Brain (organoid and tissue), 16 donors: ENCODE measurements at places on chromosomes 4 and X.

DNA sequence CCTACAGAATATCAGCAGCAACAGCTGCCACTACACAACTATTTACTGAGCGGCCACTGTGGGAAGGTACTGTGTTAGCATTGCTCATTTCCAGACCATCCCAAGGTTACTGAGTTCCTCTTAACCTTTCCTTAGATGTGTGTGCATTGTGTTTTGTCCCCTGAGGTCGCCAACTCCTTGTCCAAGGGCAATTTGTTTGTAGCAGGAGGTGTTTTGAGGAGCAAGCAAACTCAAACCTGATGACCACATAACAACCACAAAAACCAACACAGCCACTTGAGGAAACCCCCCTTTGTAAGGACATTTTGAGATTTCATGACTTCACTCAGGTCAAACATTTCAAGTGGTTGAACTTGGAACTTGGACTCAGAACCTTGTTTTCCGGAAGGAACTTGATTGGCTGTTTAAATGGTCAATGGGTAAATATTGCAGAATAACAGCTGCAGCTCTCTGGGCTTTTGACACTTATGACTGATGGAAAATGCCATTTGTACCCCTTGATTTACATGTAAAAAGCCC is 122.3 kb downstream of the MID1IP1 start:
- DNase-seq = no peak

DNA sequence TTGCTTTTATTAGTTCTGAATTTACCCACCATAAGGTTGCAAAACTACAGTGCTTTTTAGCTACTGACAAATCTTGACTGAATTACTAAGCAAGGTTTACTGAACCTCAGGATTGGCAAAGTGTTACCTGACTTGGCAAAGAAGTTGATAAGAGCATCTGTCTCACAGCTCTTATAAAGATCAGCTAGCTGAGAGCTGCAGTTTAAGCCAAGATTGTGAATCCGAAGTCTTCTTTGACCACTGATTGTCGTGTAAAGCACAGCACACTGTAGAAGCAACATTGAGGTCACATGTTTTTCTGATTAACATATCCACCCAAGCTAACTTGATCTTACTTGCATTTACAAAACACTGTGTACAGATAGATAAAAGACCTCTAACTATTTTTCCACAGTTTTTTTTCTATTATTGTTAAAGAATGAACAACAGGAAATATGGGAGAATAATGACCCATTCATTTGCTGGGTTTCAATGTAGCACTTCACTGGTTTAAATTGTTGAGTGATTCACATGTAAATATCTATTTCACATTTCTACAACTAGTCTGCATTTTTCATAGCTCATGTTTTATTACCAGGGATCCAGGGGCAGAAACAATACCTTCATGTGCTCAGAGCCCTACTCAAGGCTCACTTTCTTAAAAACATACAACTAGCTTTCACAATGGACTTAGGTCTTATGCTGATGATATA is 54.0 kb downstream of the METTL14 start:
- no peak for DNase-seq

GRCh38 chrX:87299563-87300160 is 217.9 kb upstream of the KLHL4 start:
- DNase-seq = peak; percentile 66

DNA sequence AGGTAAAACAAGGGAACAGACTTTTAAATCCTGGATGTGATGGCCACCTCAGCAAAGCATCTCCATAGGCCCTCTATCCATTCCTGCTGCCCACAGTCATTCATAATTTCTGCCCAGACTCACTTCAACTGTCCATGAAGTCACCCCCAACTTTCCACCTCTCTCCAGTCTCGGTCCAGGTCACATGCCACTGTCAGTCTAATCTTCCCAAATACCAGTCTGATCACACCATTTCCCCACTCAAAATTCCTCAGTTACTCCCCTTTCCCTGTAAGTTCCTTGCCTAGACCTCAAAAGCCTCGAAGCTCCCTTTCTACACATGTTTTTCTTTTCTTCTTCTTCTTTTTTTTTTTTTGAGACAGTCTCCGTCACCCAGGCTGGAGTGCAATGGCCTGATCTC is 51.2 kb upstream of the HOPX start:
- DNase-seq = no peak

DNA sequence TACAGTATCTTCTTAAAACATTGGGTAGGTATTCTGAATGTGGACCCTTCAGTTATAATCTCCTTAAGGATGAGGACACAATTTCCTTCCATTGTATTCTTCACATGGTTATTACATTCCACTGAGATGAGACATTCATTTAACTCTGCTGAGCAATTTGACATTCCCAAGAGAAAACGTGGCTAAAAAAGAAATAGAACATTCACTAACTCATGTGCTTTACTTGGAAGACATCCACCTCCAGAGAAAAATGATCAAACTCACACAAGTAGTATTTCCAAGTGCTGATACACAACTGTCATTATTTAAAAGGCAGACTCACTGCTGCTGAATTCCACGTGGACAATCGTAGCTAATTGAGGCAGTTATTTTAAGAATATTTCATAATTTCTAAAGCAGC is 227.9 kb upstream of the ANKRD50 start:
- no peak for DNase-seq

- DNase-seq = no peak
These were observed 5.1 kb upstream of the FAM184B start for GRCh38 chr4:17786567-17786966.

DNA sequence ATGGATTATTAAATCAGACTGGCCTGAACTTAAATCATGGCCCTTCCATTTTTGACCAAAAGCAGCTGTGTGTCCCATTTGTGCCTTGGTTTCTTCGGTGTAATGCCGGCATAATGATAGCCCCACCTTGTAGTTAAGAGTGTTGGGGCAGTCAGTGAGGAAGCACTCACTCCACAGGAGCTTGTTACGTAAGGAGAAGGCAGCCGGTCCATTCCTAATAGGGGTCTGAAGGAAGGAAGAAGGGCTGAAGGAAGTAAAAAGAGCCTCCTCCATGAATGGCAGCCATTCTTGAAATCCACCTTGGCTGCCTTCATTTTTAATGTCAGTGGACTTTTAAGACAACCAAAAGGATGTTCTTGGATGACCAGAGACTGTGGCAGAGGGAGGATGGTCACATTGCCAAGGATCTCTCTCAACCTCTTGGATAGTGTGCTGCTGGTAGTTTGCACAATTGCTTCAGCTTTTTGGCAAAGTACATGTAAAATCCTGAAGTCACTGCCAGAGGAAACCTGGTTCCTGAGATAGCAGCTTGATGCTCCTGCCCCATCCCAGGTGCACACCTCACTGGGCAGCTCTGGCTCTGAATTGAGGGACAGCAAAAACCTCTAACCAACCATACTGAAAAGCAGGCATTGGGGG is 113.5 kb downstream of the PTTG2 start:
- DNase-seq = no peak

- DNase-seq = peak; percentile 76
These were observed at the start of gene POU4F2 for GRCh38 chr4:146638786-146639505. Gene POU4F2 (plus strand): TSS chr4:146638893. CDS start chr4:146639141, 248 bp downstream.

GRCh38 chr4:125140966-125141495 is 173.7 kb upstream of the FAT4 start:
- no peak for DNase-seq

GRCh38 chr4:74133786-74134499 is 24.0 kb upstream of the MTHFD2L start:
- peak; percentile 75 for DNase-seq

- no peak for DNase-seq
These were observed 170.1 kb downstream of the CEP135 start for GRCh38 chr4:56118845-56119244.

DNA sequence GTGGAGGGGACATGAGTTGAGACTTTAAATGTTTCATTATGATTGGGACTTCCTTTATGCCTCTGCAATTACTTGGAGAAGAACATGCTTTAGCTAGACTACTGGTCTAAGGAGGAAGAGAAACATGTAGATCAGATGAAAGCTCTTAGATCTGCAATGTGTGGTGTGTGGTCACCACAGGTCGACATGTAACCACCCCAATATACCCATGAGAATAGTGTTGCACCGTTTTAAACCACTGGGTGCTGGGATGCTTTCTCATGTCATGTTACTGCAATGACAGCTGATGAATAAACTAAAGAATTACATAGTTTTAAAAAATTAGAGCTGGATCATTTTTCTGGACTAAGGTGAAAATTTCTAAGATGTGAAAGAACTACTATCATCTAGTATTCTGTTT is 1039.7 kb downstream of the RAPGEF2 start:
- no peak for DNase-seq

GRCh38 chr4:91837608-91838029 is 466.1 kb upstream of the GRID2 start:
- no peak for DNase-seq

DNA sequence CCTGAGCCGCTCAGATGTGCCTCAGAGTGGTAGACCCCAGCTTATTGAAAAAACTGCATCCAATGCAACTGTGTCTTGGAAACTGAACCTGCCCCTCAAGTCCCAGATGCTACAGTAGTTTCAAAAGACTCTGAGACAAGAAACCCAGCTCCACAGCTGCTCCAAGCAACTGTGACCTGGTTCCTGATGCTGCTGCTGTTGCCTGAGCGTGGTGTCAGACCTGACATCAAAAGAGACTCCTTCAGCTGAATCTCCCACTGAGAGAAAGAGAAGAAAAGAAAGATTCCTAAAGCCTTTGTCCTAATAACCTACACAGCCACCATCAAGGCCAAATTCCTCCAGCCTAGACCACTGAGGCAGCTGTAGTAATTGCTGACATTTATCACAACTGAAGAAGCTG is 630.1 kb downstream of the STIM2 start:
- no peak for DNase-seq

GRCh38 chrX:67289055-67289499 is 254.7 kb upstream of the AR start:
- DNase-seq = no peak

DNA sequence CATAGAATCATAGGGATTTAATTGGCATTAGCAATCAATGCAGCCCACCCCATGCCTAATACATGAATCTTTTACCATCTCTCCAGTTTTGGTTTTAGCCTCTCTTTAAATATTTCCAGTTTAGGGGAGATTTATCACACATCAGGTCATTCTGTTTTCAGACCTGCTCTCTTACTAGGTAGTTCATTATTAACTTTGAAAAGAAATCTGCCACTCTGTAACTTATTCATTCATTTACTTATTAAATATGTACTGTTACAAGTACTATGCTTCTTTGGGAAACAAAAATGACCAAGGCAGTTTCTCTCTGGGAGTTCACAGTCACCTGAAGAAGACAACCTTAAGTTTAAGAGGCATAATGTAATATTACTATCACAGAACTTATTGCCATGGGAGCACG is 62.1 kb downstream of the USO1 start:
- DNase-seq = no peak

DNA sequence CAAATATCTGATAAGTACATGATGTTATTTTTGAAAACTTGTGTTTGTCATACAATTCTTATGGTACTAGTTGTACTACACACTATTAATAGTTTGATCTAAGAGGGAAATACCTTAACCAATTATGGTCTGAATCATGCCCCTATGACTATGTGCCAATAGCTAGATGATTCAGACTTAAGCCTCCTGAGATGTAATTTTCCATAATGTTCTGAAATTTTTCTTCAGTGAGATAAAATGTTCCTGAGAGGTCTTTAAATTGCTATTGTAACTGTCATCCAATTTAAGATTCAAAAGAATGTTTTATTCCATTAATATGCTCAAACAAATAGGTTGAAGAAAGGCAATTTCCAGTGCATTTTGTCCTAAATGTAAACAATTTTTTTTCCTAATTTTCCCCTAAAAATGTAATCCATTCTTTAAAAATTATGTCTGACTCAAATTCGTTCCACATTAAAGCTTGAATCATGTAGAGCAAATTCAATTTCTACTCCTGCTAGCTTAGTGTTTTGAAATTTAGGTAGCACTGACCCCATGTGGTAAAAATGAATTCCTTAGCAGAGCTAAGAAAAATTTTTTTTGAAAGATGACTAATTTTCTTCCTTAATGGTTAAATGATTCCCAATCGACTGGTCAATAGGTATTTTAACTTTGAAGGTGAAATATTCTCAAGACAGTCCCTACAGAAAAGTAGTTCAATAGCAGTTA is 49.1 kb downstream of the APOOL start:
- DNase-seq = peak; percentile 27

- no peak for DNase-seq
These were observed 23.3 kb downstream of the ARHGAP24 start for GRCh38 chr4:85498068-85498733.

- no peak for DNase-seq
These were observed 16.7 kb downstream of the SAGE1 start for GRCh38 chrX:135910251-135910650.

DNA sequence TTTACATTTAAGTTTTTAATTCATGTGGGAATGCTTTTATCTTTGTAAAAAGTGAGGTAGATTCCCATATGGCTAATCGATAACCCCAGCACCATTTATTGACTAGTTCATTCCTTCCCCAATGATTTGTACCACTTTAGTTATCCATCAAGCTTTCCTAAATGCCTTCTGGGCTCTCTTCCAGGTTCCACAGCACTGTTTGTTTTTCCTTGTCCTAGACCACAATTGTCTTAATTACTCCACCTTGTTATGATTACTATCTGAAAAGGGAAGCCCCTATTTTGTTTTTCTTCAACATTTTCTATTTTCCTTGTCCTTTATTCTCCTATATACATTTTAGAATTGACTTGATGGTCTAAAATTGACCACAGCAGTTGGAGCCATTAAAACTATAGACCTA is 48.5 kb upstream of the GPRIN3 start:
- DNase-seq = no peak
